ENCODE measurements at places on chromosomes 7 and 10.

DNA sequence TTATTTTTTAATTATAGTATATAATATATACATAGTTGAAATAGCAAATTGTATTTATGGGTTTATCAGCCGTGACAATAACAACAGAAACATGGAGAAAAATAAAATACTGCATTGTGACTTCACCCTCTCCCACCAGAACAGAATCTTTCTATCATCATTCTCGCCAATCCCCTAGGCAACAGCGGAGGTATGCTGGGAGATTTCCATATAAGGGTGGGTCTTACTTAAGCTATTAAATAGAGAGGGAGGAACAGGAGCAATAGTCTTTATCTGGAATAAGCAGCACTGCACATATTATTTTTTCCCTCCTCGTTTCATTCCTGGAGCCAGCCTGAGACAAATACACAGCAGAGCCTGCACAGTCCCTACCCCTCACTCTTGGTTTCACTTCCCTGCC is 1214.9 kb downstream of the XPNPEP1 start:
- no peak for DNase-seq

- DNase-seq: no peak
Measured at GRCh38 chr10:106980495-106981451, 183.7 kb downstream of the SORCS1 start.

- no peak for DNase-seq
Measured at GRCh38 chr10:37733822-37734221, 123.6 kb downstream of the ZNF248 start.

- no peak for DNase-seq
Measured at GRCh38 chr7:20828947-20829346, 42.3 kb upstream of the SP8 start.

GRCh38 chr10:93218386-93218785 is 144.7 kb downstream of the CYP26A1 start:
- DNase-seq: no peak
